ENCODE measurements at places on chromosomes 7 and 10. TPM values are rescaled to one million over a fixed set of nuclear protein-coding genes. Genes with fewer than 3 reads are reported as not detected.

NXPH1 gene
- total RNA-seq: not detected

ZNF425 gene
- total RNA-seq: 3.2 TPM

TMEM176A gene
- total RNA-seq: 1.1 TPM

PAX4 gene
- total RNA-seq: not detected

TAS2R41 gene
- total RNA-seq: 0.61 TPM

GIMAP6 gene
- 158 TPM for total RNA-seq

PTN gene
- total RNA-seq: not detected

NME8 gene
- total RNA-seq: not detected

GAD2 gene
- not detected for total RNA-seq

CFAP58 gene
- total RNA-seq: not detected

C10orf67 gene
- not detected for total RNA-seq

IDI1 gene
- 32.4 TPM for total RNA-seq

ANKRD61 gene
- not detected for total RNA-seq

HOXA4 gene
- total RNA-seq: not detected

SCD gene
- 0.61 TPM for total RNA-seq

TBXAS1 gene
- total RNA-seq: 16.6 TPM

NANOS1 gene
- total RNA-seq: 0.64 TPM

HTR5A gene
- not detected for total RNA-seq

FBXL13 gene
- total RNA-seq: 0.49 TPM

PPP1R17 gene
- not detected for total RNA-seq

CYP26C1 gene
- total RNA-seq: 0.22 TPM

SYCE1 gene
- 0.23 TPM for total RNA-seq

ARMC3 gene
- total RNA-seq: not detected

CALHM1 gene
- total RNA-seq: not detected

ZNF786 gene
- total RNA-seq: 18.6 TPM

NPC1L1 gene
- total RNA-seq: 0.19 TPM

GNG11 gene
- total RNA-seq: not detected

TAS2R5 gene
- 4.9 TPM for total RNA-seq

CRTAC1 gene
- total RNA-seq: not detected

C7orf33 gene
- not detected for total RNA-seq

C10orf105 gene
- 0.11 TPM for total RNA-seq

PON1 gene
- not detected for total RNA-seq

FFAR4 gene
- total RNA-seq: not detected

PNLIPRP3 gene
- not detected for total RNA-seq

IFIT3 gene
- 3.1 TPM for total RNA-seq

ADRA2A gene
- not detected for total RNA-seq

PRKCQ gene
- total RNA-seq: 71.5 TPM
